Memory B cell (primary cell): ENCODE measurements at places on chromosomes 6 and 20.

- H3K27me3 ChIP-seq = no peaks in the 10 kb centered on the region
- peak overlapping the region; percentile 49 for H3K4me3 ChIP-seq
- no peaks in the 10 kb centered on the region for H3K36me3 ChIP-seq
- no peak for DNase-seq
- peak overlapping the region; percentile 17 for H3K27ac ChIP-seq
Observed at GRCh38 chr6:154319231-154319858, 37.3 kb downstream of the IPCEF1 start.

DNA sequence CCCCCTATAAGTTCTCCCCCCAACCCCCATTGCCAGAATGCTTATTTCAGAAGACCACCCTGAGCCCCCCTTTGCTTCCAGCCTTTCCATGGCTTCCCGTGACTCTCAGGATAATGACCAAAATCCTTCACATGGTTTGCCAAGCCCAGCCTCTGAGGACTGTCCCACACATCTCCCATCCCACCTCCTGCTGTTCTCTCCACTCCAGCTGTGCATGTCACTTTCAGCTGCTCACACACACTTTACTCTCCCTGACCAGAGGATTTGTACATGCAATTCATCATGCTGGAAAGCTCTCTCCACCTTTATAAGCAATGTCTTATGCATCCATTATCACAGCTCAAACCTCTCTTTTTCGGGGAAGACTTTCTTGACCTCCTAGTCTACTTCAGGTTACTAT is 164.2 kb downstream of the PRL start:
- no peaks in the 10 kb centered on the region for H3K36me3 ChIP-seq
- H3K27me3 ChIP-seq = no peaks in the 10 kb centered on the region
- DNase-seq = no peak
- H3K4me3 ChIP-seq = no peak overlapping the region
- no peaks in the 10 kb centered on the region for H3K4me1 ChIP-seq

- H3K27me3 ChIP-seq = peaks cover 8% of the 10 kb centered on the region
- H3K36me3 ChIP-seq = no peaks in the 10 kb centered on the region
- H3K4me3 ChIP-seq = no peak overlapping the region
- no peak for DNase-seq
Observed at GRCh38 chr6:106003268-106003987, 82.7 kb upstream of the PRDM1 start.

DNA sequence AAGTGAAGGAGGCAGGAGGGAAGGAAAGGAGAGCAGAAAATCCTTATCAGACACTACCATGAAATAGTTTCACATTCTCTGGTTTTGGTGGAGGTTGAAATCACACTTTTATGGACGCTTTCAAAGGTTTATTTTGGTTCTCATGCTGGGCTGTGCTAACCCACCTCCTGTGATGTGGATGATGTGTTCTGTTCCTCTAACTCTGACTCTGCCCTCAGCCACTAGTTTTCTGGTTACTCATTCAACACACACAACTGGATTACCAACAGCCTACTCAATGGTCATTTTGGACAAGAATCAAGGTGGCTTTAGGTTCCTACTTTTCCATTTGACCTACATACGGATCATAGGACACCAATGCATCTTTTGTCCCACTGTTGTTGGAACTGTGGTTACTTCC is 522.1 kb upstream of the BTBD3 start:
- no peaks in the 10 kb centered on the region for H3K27me3 ChIP-seq
- H3K4me3 ChIP-seq = no peak overlapping the region
- DNase-seq = no peak

DNA sequence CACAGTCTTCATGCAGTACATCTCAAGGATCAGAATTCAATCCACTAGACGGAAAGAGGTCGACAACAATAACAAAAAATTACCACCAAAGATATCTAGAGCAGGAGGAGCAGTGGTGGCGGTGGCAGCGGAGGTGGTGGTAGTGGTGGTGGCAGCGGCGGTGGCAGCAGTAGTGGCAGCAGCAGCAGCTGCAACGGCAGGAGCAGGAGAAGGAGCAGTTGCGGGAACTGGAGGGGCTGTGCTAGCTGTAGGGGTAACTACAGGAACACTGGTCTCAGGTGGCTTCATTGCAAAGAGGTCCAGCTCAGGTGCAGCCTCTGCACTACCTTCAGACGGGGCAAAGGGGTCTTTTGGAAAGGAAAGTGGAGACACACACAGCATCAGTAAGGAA is 81.1 kb downstream of the PRSS35 start:
- H3K4me3 ChIP-seq = no peak overlapping the region
- no peaks in the 10 kb centered on the region for H3K27me3 ChIP-seq
- H3K27ac ChIP-seq = no peak overlapping the region
- DNase-seq = no peak
